ENCODE measurements at places on chromosomes 3 and 15.

GRCh38 chr3:30607032-30607833 is 832 bp downstream of the TGFBR2 start:
- no peak for DNase-seq

- DNase-seq: no peak
Measured at GRCh38 chr3:195260280-195260905, 10.6 kb downstream of the XXYLT1 start.

DNA sequence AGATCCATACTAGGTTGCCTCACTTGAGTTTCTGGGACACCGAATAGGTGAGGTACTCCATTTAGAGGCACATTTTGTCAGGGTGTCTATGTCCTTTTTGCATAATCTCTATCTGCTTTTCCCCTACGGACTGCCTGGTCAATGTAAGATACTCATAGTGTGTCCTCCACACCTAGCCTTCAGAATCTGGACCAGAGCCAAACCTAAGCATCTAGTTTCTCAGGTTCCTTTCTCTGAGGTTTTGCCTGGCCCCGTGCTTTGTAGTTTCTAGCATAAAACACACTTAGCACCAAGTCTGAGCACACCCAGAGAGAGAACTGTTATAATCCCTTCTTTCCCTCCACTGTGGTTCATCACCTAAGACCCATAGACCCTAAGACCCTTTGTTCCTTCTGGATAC is 105.9 kb upstream of the MLF1 start:
- no peak for DNase-seq

DNA sequence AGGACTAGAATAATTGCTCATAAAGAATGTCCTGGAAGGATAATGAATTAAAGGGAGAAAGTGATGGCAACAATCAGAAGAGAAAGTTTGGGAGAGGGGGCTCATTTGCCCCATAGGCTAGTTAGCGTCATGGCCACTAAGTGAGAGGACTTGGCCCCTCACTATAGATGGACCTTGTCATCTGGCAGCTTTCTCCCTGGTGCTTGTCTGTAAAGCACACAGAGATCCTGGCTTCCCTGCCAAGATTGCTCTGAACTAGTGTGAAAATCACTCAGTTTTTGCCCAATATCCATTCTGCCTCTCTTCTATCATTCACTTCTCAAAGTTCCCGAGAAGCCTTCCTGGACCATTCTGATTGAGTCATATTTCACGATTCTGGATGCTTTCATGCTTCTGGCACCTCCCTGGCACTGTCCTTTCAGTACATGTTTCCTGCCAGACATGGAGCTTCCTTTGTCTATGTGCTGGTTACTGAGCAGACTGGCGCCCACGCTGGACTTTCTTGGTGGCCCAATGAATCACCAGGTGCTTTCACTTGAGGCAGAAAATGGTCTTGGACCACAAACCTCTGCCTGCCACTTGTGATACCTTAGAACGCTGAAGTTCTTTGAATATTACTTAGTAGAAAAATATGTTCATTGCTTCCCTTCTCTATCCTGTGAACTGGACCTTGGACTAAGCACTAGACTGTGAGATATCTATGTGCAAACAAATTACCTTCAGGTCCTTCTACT is 709.6 kb upstream of the CFAP20DC start:
- no peak for DNase-seq

- no peak for DNase-seq
Measured at GRCh38 chr15:80918196-80918783, 71.3 kb downstream of the MESD start.

DNA sequence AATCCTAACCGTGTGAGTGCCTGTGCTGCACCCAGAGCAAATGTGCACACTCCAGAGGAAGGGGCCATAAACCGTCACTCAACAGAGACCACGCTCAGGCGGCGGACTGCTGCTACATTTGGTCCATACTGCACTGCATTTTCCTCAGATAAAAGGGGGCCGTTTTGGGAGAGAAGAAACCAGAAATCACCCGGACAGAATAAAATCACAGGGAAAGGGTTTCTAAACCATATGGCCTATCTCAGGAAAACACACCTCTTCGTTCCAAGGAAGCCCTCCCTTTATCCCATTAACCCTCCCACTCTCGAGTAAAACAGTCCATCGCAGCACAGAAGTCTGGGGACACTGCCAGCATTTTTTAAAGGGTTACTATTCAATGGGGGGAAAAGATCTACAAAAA is 7.6 kb downstream of the IL17RD start:
- DNase-seq: no peak

DNA sequence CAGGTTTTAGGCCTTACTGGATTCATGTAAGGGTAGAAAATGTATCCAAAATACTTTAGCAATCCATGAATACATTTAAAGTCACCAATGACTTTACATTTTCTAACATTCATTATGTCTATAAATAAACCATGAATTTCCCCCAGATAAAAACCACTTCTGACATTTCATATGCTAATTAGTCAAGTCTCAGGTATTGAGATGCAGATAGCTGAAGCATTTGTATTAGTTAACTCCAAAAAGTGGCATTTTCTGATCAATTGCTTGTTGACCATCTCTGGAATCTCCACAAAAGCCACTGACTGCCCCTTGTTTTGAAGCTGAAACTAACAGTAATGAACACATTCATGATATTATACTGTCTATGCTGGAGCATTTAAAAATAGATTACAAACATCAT is 68.4 kb upstream of the RAP2B start:
- no peak for DNase-seq

Measured in NCI-H2171 (cell line).